ENCODE measurements at places on chromosomes 5 and 9.

- DNase-seq, result no peak
Measured at GRCh38 chr9:85112391-85112790, 442.9 kb downstream of the NTRK2 start.

GRCh38 chr5:19531374-19531952, 456.5 kb downstream of the CDH18 start:
- DNase-seq, result no peak

- DNase-seq, result no peak
Measured at GRCh38 chr9:96141666-96142065, 160.3 kb downstream of the HSD17B3 start.

- DNase-seq, result no peak
Measured at GRCh38 chr5:151016700-151017099, 3.7 kb upstream of the GPX3 start.

GRCh38 chr5:32531885-32532520, 53.4 kb upstream of the SUB1 start:
- no peak for DNase-seq

All from naive B cell (primary cell).